Transverse colon (tissue), 4 donors: ENCODE measurements at places on chromosomes 4 and X.

GRCh38 chrX:129771266-129771995 is 8.3 kb upstream of the SASH3 start:
- DNase-seq = no peak

DNA sequence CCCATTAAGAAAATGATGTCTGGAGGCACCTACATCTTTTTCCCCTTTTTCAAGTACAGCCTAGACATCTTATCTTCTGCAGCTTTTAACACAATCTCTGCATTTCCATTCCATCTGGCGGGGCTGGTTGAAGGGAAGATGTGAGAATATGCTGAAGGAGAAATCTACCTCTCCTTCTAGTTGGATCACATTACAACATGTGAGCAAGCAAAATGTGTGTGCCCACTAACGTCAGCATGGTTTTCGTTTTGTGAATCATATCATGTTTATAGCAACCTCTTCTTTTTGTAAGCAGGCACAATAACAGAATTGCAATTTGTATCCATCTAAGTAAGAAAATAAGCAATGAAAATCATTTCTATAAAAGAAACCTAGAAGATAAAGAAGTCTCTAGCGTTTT is 28.9 kb upstream of the MID1 start:
- no peak for DNase-seq

DNA sequence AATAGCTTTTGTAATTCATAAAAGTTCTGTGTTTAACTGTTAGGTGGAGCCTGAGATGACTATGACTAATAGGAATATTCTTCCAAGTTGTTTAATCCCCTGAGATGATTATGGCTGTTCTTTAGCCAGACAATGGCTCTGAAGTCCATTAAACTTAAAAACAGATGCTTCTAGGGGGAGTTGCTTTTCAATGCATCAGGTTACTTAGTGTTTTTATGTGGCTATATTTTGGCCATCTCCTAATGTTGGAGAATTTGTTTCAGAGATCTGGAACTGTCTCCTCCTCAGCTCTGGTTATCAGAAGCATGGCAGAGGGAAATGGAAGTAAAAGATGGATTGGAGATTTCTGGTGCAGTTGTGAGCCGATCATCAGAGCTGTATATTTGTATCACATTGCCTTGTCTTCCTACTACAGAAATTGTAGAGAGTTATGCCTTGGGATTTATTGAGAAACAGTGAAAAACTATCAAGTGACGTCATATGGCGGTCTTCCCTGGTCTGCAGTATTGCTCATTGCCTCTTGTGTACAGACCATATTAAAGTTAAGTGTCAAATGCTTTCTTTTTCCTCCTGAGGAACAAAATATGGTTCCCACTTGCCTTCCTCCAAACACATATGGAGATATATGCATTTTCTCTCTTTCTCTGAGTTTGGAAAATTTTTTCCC is 29.8 kb downstream of the SGMS2 start:
- no peak for DNase-seq

- no peak for DNase-seq
These were observed 184.6 kb upstream of the BCOR start for GRCh38 chrX:40282348-40282747.

- DNase-seq = no peak
These were observed 2480.2 kb downstream of the PCDH7 start for GRCh38 chr4:33200377-33200776.

- DNase-seq = no peak
These were observed at the start of gene NLGN3 for GRCh38 chrX:71144651-71145050. Gene NLGN3 (plus strand): TSS chrX:71144841. CDS start chrX:71147750, 2,909 bp downstream.

GRCh38 chrX:48165241-48165640 is 31.4 kb downstream of the SSX5 start:
- no peak for DNase-seq

DNA sequence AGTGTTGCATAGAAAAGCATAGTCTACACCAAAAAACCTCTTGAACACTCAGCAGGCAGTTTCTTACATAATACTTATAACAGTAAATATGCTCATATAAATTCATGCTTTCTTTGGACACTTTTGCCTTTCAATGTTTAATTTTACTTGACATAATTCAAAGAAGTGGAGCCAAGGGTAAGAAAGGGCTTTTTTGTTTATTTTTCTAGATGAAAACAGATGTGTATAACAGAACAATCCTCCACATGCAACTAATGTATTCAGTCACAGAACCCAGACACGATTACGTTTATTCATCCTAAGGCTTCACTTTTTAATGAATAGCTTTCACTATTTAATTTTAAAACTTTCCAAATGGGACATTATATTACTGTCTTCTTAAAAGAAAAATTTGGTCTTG is 58.0 kb upstream of the PTPN13 start:
- no peak for DNase-seq

DNA sequence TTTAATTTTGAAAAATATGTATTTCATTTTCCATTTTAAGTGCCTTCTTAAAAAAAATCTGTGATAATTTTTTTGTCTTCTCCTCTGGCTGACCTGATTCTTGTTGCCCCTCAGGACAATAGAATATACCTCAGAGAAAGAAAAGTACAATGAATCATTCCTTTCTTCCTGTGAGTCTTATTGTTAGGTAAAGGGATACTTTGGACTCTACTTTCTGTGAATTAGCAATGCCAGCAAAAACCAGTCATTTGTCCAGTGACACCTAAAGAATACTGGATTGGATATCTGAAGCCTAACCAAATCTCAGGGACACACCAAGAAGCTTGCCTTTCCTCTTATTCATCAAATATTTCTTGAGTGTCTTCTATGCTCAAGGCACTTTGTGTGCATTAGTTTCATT is 102.1 kb downstream of the AREG start:
- DNase-seq = no peak

DNA sequence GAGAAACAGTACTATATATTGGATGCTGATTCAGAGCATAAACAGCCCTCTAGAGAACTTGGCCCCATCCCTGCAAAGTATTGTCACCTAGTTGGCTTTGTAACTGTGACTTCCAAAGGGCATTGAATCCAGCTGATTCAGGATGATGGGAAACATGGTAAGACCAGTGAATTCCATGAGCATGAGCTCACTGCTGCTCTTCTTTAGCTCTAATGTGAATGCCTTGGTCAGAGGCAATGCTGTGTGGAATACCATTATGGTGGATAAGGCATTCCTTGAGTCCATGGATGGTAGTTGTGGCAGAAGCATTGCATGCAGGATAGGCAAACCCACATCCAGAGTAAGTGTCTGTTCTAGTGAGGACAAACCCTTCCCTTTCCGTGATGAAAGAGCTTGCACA is 365.6 kb upstream of the EDA2R start:
- DNase-seq = no peak

DNA sequence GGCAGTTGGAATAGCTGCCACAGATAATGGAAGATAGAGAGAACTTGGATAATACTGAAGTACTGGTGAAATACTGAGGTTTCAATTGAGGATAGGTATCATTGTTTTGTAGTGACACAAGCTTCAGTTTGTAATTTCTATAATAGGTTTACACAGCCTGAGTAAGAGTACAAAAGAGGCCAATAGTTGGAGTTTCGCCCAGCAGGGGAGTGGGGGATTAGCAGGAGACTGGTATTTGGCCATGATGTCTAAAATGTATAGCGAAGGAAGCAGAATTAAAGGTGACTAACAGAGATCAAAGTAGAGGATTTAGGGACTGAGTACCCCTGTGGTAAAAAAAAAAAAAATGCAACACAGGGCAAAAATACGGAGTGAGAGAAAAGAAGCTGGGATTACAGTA is 129.5 kb downstream of the KCTD8 start:
- no peak for DNase-seq

GRCh38 chrX:1598876-1599790 is 7.7 kb downstream of the AKAP17A start:
- DNase-seq = no peak

DNA sequence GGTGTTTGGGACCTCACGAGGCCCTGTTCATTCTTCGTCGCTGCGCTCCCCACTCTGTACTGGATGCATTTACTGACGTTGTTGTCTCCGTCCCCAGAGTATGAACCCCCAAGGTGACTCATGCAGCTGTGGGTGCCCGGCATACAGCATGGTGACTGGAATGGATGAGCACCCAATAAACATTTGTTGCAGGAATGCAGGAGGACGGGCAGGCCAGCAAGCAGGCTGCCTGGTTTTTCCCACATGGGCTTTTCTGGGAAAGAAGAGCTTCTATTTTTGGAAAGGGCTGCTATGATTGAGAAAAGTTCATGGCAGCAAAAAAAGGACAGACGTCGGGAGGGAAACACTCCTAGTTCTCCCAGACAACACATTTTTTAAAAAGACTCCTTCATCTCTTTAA is 893 bp upstream of the SOD3 start:
- DNase-seq = peak; percentile 17

- DNase-seq = no peak
These were observed 981.0 kb upstream of the HS3ST1 start for GRCh38 chr4:12409507-12410190.

GRCh38 chr4:60463857-60464502 is 736.1 kb upstream of the ADGRL3 start:
- no peak for DNase-seq

DNA sequence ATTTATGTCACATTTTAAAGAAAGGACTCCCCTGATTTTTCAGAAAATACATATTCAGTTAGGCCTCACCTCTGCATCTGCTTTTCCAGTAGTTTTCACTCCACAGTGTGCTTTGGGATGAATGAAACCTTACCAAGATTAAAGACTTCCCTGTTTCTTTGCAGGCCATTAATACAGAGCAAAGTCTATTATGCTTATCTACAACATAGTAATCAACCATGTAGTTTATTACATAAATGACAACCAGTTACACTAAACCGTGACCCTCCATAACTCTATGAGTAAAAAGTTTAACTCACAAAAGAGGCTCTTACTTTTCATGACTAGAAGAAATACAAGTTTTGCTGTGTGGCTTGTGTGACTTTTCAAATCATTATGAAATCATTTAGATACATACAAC is 2.3 kb downstream of the LRRC66 start:
- no peak for DNase-seq

- no peak for DNase-seq
These were observed 272.5 kb downstream of the EVC2 start for GRCh38 chr4:5435823-5436222.

GRCh38 chrX:154540897-154541535 is 5.6 kb downstream of the G6PD start:
- DNase-seq = no peak

DNA sequence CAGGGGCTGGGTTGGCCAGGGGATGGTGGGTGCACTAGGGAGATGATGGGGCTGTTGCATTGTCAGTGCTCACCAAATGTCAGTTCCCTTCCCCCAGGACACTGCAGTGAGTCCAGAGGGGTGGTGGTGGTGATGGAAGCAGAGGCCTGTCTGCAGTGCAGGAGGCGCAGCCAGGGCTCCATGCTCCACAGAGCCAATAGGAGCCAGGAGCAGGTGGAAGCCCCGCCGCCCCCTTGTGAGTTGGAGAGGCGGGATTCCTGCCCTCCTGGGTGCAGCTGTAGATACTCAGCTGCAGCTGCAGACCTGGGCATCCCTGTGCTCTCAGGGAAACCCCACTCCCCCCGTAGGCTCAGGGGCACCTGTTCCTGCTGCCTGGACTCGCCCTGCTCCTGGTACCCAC is 284.7 kb downstream of the EVC2 start:
- no peak for DNase-seq

DNA sequence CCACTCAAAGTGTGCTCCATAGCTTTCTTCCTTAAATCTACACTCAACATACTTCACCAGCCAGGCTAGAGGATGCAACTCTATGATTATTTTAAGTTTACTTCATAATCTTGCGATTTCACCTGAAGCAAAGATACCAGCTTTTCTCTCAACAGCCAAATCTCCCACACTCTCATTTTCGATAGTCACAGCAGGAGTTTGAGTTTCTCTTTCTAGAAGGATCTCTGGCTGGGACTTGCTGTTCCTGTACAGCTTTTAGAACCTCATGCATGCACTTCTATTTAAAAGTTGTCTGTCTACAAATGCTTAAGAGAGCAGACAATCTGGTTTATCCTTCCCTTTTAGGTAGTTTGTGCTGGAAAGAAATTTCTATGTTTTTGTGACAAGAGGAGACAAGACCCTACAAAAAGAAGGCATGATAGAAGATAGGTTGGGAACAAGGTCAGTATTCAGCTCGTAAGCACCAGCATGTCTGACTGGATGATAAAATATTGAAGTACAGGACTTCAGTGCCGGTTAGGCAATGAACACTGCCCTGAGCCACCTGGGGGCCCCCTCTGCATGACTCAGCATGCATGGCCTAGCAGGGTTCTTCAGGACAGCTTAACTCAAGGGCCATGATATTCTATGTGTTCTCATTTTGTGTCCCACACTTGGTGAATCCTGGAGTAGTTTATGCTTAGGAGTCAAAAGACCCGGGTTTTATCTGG is 65.6 kb downstream of the ATXN3L start:
- peak; percentile 41 for DNase-seq

DNA sequence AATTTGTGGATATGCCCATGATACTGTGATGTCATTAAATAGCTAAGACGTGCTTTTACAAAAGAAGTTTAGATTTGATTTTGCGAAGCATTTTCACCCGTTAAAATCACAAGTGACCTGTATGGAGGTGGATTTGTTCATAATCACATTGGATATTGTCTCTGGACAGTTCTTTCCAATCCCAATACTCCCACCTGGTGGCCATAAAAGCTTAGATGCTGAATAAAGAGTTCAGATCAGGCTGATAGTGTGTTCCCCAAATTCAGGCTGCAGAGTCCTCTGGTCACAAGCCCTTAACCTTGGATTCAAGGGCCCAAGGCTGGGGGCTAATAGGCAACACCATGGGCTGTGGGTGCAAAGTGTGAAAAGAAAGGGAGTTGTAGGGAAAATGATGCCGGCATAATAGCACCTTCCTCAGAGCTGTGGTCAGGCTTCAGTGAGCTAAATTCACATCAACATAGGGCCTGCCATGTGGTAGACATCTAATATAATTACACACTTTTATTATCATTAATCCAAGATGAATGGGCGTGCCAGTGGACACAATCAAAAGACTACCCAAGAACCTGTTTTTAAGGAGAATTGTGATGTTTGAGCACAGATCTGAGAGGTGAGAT is 28.1 kb downstream of the SMIM43 start:
- DNase-seq = no peak

GRCh38 chr4:3257556-3258482 is 8.9 kb downstream of the MSANTD1 start:
- DNase-seq = peak; percentile 12

GRCh38 chr4:186765673-186766546 is 42.3 kb upstream of the FAT1 start:
- DNase-seq = peak; percentile 76

GRCh38 chrX:123899701-123900100 is 39.8 kb downstream of the XIAP start:
- DNase-seq = no peak

GRCh38 chrX:150813922-150814321 is 84.5 kb downstream of the CD99L2 start:
- DNase-seq = no peak

- no peak for DNase-seq
These were observed 177.5 kb downstream of the AASDH start for GRCh38 chr4:56209767-56210166.
